ENCODE measurements at places on chromosomes 7 and 10. TPM values are rescaled to one million over a fixed set of nuclear protein-coding genes. Genes with fewer than 3 reads are reported as not detected.

- H3K27ac ChIP-seq: no peak overlapping the region
- no peaks in the 10 kb centered on the region for H3K36me3 ChIP-seq
- no peak for DNase-seq
- H3K4me3 ChIP-seq: no peak overlapping the region
- no peaks in the 10 kb centered on the region for H3K27me3 ChIP-seq
These were observed 61.3 kb downstream of the ABCB4 start for GRCh38 chr7:87413951-87414793.

GRCh38 chr7:90594751-90595317 is 1.3 kb upstream of the CDK14 start:
- peaks cover 12% of the 10 kb centered on the region for H3K4me1 ChIP-seq
- no peak overlapping the region for H3K4me3 ChIP-seq
- H3K36me3 ChIP-seq: no peaks in the 10 kb centered on the region
- H3K27ac ChIP-seq: no peak overlapping the region
- no peak for DNase-seq

DNA sequence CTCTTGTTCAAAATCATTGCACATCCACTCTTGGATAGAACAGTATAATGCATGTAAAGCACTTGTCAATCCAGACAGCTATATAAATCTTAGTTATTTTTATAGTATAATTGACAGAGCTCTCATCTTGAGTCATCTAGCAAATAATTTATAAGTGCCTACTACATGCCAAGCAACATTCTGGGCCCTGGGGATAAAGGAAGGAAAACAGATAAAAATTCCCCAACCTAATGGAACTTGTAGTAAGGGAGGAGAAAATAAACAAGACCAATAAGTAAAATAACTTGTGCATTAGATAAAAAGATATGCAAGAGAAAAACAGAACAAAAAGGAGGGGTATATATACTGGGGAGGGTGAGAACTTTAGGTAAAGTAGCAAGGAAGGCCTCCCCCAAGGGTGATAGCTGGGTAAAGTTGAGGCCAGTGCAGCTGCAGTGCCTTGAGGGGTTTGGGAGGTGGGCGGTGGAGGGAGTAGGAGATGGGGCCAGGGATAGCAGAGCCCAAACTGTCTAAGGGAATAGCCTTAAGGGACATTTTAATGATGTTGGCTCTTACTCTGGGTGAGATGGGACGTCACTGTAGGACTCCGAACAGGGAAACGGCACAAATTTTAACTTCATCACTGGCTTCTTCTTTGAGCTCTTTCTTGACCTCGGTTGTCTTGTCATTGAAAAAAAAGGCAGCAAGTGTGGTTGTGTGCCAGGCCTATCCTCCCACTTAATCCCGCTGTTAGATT is 79.3 kb upstream of the SEC61G start:
- no peak overlapping the region for H3K4me3 ChIP-seq
- H3K27me3 ChIP-seq: peaks cover 8% of the 10 kb centered on the region
- no peaks in the 10 kb centered on the region for H3K36me3 ChIP-seq
- no peak for DNase-seq

DNA sequence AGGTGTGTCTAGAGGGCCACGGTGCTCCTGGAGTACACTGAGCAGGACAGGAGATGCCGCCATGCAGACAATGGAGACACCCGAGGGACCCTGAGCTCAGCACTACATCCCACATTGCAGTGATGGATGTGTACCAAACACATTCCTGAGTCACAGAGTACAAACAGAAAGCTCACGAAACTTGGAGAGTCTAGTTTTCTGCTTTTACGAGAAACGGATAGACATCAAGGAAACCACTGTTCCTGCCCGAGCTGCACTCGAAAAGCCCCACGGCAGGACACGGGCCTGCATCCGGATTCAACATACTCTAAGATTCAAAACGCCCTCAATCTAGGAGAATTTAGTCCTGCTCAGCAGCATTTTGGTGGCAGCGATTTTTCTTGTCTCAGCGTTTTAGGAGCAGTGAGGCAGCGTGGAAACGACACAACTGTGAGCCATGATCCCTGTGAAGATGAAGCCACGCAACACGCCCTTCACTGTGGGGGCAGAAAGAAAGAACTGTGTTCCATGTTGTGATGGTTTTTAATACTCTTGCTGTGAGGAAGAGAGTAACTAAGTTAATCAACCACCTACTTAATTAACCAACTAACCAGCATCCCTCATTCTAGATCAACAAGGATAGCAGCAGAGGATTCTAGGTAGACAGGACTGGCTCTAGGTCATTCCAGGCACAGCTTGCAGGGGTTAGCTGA is 3.2 kb downstream of the TNS3 start:
- peaks cover 8% of the 10 kb centered on the region for H3K4me1 ChIP-seq
- H3K36me3 ChIP-seq: no peaks in the 10 kb centered on the region

Gene COL13A1
- total RNA-seq: not detected

DNA sequence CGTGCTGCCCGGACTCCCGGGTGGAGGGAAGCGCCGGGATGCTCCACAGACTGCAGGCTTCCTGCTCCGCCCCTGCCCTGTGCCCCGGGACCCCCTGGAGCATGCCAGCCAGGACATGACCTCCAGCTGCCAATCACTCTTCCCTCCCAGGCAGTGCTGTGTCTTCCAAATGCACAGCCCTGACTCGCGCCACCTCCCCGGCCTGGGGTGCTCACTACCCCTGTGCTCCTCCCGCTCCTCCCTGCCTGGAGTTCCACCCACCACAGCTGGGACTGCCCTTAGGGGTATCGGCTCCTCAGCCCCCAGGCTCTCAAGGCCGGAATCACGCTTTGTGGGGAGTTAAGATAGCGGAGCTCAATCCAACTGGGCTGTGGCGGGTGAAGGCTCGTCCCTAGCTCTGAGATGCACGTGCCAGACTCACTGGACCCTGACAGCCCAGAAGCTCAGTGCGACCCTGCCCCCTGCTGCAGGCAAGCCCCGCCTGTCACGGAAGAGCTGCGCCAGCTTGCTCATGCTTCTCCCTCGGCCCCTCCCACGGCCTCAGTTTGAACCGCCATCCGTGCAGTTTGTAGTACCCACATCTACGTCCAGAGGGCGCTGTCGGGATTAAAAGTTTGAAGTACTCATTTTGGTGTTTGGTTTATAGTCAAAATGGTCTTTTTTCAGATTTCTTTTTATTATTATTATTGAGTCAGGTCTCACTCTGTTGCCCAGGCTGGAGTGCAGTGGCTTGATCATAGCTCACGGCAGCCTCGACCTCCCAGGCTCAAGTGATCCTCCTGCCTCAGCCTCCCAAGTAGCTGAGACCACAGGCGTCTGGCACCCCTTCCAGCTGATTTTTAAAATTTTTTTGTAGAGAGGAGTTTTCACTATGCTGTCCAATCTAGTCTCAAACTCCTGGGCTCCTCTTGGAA is 142.5 kb upstream of the TCERG1L start:
- DNase-seq: peak; percentile 63
- H3K27ac ChIP-seq: no peak overlapping the region
- H3K27me3 ChIP-seq: peaks cover 26% of the 10 kb centered on the region
- peak overlapping the region; percentile 43 for H3K4me3 ChIP-seq
- H3K36me3 ChIP-seq: no peaks in the 10 kb centered on the region

GRCh38 chr7:151923097-151923876 is 33.0 kb upstream of the GALNTL5 start:
- peaks cover 5% of the 10 kb centered on the region for H3K27me3 ChIP-seq
- H3K4me3 ChIP-seq: no peak overlapping the region
- peaks cover 7% of the 10 kb centered on the region for H3K4me1 ChIP-seq
- H3K27ac ChIP-seq: no peak overlapping the region
- H3K36me3 ChIP-seq: no peaks in the 10 kb centered on the region

DNA sequence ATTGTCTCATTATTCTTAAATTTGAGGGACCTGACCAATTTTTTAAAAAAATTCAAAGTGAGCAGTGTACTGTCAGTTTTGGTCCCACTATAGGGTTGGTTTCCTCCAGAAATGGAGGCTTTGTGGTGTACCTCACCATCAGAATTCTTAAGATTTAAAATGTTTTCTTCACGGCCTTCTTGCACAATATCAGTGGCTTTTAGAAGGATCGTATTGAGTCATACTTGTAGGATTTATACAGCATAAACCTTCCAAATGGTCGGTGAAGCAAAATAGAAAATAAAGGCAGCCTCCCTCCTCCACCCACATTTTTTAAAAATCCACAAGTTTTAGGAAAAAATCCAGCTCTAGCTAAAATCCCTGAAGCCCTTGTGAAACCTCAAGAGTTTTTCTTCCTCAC is 126.4 kb downstream of the RNLS start:
- no peak overlapping the region for H3K27ac ChIP-seq
- H3K36me3 ChIP-seq: no peaks in the 10 kb centered on the region
- no peaks in the 10 kb centered on the region for H3K4me1 ChIP-seq
- no peak for DNase-seq

All from activated naive CD8-positive, alpha-beta T cell treated with anti-CD3 and anti-CD28 coated beads for 36 hours (primary cell).